ENCODE measurements at places on chromosomes 11 and 22.

GRCh38 chr11:77418971-77419597 is 54.8 kb downstream of the PAK1 start:
- DNase-seq = no peak

DNA sequence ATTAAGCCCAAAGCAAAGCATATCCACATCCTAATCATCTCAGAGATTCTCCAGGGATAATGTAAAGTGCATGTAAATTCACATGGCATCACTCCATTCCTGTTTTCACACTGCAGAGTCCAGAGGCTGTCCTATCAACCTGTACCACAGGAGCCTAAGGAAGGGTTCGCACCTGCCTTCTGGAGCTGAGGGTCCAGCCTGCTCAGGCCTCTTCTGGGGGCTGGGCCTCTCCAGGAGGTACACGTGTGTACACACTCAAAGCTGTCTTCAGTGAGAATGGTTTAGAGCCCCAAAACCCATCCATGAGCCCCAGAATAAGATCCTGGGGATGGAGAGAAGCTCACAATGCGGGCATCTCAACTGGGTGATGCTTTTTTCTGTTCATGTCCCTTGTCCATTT is 23.9 kb downstream of the PI4KA start:
- DNase-seq = no peak

- peak; percentile 32 for DNase-seq
These were observed 44.6 kb downstream of the RDX start for GRCh38 chr11:110251836-110252235.

DNA sequence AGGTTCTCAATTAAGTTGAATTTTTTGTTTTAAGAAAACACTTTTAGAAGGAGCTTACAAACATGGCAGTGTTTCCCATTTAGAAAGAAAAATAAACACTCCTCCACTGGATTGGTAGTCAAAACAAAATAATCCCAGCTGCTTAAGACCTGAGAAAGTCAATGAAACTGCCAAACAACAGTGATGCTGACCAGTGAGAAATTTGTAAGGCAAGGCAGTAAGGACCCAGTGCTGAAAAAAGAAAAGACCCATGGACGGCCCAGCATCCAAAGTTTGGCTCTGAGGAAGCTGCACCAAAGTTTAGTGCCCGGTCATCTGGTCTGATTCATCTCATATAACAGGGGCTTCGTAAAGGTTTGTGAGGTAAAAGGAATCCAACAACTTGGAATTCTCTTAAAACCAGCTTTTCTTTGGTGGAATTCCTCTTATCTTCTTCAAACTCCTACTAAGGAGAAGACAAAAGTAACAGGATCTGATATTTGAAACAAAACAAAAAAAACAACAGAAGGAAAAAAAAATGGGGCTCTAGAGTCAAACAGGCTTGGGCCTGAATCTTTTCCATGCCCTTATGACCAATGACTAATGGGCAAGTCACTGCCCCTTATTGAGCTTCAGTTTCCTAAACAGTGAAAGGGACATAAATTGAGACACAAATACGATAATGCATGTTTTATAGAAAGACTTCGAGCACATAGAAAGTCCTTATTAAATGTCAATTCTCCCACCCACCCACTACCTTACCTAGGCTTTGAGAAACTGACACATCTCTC is 383.0 kb upstream of the NARS2 start:
- DNase-seq = no peak

DNA sequence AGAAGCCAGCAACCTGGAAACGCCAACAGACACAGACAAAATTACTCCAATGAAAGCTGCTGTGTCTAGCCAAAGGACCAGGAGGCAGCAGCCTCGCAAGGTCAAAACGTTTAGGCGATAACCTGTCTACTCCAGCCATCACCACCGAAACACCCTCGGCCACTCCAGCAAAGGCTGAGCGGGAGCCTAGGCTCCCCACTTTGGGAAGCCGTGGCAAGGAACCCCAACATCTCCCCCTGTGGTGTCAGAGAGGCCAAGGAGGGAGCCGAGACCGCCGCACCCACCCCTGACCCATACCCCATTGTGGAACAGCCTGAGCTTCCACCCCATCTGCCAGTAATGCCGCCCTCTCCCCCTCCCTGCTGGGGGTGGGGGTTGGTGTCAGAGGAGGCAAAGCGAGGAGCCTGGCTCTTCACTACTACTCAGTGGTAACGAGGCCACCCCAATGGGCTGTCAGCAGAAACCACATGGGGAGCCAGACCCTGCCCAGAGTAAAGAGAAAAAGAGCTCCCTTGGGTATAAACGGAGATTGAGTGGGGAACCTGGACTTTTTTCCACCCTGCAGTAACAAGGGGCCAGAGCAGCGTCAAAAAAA is 33.9 kb upstream of the SEPTIN5 start:
- no peak for DNase-seq

DNA sequence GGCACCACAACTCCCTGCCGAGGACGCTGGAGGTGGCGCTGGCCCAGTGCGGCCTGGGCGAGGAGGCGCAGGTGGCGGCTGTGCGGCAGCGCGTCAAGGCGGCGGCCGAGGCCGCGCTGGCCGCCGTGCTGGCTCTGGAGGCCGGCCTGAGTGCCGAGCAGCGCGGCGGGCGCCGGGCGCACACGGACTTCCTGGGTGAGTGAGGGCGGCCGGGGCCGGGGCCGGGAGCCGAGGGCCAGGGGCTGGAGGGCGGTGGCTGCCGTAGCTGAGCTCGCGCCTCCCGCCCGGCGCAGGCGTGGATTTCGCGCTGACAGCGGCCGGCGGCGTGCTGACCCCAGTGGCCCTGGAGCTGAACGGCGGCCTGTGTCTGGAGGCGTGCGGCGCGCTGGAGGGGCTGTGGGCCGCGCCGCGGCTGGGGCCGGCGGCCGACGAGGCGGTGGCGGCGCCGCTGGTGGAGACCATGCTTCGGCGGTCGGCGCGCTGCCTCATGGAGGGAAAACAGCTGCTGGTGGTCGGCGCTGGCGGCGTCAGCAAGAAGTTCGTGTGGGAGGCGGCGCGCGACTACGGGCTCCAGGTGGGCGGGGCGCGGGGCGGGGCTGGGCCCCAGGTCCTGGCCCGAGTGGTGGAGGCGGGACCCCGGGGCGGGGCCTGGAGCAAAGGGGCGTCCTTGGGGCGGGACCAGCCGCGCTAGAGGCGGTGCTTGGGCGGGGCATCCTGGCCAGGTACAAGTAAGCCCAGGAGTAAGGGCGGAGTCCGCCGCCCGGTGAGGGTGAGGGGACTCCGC is 5.4 kb downstream of the CARNS1 start:
- DNase-seq = peak; percentile 99

DNA sequence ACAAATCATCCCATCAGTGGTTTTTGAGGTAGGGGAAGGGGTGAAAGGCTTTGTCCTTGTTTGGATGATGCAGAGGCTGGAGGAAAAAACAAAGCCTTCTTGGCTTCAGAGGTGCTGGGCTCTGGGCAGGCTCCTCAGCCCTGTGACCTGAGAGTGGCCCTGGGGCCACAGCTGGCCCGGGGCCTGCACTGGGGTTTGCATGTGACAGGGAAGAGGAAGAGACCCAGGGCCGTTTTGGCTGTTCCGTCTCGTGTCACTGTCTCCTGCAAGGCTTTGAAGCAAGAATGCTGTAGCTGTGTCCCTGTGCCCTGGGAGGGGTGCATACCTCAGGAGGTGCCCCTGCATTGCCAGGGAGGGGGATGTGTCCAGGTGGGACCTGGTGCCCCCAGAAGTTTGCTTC is 12.6 kb downstream of the ARHGAP8 start:
- peak; percentile 55 for DNase-seq

DNA sequence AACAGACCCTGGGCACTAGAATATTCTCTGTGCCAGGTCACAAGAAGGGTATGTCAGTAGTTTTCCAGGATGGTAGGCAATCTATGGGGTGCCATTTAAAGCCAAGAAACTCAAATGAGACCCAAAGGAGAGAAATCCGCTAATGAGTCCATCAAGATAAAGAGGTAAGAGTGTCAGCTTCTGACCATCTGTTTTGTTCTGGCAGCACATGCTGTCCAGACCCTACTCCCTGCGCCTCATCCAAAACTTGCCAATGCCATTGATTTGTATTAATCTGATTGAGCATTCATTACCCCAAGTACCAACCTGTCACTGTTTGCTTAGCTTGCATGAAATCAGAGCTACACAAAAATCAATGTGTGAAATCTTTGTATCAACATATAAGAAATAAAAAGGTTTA is 229.0 kb downstream of the BLID start:
- no peak for DNase-seq

DNA sequence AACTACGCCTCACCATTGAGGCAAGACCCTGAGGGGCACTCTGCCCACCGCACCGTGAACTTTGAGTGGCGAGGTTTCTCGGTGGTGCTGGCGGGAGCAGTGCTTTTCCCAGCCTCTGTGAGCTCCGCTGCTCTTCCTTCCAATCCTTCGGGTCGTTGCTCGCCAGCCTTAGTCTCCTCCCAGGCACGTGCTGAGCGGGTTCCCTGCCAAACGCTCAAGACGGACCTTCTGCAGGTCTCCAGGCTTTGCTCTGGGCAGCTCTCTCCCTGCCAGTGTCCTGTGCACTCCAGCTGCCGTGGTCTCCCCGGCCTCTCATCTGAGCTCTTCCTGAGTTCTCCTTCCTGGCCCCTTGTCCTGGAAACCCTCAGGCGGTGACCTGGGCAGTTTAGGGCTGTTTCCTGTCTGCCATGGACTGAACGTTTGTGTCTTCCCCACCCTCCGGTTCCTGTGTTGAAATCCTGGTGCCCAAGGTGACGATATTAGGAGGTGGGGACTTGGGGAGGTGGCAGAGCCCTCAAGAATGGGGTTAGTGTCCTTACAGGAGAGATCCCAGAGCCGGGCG is 11.2 kb upstream of the MUC6 start:
- DNase-seq = no peak

DNA sequence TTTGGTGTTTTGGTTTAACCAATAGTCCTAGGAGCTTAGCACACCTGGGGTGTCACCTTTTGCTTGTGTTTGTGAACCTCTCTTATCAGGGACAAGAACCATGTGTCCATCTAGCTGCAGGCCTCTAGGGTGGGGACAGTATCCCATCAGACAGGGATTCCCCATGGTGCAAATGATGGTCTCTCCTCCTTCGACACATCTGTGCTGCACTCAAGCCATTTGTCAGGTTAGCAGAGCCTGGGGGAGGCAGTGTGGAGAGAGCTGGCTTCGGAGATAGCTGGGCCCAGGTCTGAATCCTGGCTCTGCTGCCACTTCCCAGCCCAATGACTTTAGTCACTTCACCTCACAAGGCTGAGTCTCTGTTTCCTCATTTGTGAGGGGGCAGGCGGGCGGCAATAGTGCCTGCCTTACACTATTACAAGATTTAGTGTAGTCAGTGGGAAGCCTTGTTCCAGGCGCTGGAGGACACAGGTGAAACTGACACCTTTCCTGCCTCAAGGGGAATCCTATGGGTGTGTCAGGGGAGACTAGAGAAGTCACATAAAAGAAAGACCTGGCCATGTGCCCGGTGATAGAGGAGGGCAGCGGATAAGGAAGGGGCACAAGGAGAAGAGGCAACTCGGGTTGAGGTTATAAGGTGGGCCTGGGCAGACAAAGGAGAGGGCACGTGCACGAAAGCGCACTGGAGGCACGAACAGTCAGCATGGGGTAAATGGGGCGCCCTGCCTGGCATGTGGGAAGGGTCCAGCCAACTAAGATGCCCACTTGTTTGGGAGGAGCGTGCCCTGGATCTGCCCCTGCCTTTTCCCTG is 12.6 kb downstream of the KLHL35 start:
- no peak for DNase-seq

DNA sequence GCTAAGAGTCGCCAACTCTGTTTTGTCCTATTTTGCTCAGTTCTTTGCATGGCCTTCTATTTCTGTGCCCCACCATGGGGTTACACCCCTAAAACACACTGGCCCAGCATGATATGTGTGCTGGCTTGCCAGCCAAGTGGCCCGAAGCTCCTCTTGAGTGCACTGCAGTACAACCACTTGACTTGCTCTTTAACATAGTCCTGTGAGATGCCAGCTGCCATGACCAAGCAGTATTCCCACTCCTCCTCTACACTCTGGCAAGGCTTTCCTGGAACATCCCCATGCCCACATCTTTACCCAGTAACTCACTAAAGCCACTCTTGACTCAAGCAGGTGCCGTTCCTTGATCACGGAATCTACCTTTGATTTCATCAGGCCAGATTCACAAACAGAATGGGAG is 102.9 kb upstream of the GAL start:
- no peak for DNase-seq

DNA sequence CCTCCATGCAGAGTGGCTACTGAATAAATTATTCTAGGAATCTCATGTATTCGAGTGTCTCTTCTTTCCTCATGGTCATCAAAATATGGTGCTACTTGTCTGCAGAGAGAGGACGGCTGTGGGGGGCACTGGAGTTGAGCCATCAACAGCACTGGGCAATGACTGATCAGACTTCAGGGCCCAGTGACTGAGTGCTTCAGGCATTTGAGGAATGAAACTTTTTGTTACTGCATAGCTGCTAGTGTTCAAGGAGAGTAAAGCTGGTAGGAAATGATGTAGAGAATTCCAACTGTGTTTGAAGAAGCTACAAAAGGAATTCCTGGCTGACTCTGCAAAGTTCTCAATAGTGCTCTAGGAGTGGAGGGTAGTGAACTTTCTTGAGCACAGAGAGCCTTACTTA is 277.7 kb downstream of the CADM1 start:
- DNase-seq = no peak

DNA sequence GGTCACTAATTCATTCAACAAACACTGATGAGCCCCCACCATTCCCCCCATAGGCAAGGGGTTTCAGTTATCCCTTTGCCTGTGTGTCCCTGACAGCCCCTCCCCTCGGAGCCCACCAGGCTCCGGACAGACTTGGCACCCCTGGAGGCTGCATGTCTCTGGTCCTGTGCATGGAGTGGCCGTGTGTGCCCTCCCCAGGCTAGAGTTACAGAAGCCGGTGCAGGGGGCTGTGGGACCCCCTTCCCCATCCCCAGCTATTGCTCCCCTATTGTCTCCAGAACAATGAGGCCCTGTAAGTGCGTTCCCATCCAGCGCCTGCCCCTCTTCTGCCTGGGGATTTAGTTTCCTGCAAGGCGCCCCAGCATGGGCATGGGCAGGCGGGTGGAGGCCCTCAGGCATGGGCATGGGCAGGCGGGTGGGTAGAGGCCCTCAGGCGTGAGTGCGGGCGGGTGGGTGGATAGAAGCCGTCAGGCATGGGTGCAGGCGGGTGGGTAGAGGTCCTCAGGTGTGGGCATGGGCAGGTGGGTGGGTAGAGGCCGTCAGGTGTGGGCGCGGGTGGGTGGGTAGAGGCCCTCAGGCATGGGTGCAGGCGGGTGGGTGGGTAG is 1.5 kb downstream of the MUC2 start:
- DNase-seq = no peak

DNA sequence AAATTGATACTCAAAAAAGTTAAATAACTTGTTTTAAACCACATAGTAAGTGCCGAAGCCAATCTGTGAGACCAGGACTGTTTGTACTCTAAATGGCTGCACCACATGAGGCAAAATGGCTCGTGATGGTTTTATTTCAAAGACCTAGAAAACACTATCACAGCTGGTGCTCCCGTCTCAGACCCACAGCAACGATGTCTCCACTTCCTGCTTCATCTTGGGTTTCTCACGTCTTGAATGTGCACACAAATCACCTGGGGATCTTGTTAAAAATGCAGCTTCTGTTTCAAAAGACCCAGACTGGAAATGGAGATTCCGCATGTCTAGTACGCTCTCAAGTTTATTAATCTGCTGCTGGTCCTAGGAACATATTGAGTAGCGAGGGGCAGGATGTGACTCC is 1.2 kb downstream of the CD3E start:
- DNase-seq = no peak
